NAMALWA (cell line): ENCODE measurements at places on chromosomes 3 and 15.

DNA sequence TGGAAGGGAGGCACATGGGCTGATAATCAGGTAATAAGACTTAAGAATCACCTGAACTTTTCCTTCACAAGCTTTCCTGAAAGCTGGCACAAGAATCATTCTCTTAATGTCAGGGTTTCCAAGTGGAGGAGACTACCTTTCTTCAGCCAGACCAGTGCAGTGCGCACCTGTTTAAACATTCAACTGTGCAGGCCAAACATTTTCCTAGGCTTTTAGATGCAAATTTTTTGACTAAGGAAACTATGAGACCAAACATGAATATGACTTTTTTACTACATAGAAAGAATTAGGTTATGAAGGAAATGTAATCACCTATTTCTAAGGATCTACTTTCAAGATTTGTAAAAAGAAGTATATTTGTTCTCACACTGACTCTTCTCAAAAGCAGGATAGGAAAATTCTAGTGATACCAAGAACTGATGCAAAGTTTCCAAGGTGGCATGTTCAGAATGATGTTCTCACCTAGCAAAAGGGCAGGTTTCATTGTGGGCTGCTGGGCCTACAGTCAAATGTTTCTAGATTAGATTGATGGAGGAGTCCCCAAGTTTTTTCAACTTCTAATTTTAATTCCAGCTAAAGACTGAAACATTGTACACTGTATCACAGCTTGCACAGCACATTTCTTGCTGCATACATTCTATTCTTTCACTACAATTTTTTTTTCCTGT, 339.1 kb downstream of the TIGIT start:
- no peak for DNase-seq

DNA sequence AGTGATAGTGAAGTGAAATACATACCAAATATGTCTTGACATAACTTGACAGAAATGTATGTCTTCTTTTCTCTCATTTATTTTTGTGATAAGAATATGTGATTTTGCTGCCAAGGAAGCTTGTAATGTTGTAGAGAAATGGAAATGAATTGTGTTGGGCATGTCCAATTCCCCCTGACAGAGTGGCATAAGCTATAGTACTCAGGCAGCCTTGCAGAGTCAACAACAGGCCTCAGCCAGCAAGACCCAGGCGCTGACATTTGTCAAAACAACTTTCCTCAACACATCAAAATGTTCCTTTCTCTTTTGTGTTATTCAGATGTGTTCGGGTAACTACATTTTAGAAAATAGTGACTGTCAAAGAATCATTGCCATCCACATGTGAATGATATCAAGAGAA, 538.1 kb upstream of the ATP11B start:
- DNase-seq: no peak

DNA sequence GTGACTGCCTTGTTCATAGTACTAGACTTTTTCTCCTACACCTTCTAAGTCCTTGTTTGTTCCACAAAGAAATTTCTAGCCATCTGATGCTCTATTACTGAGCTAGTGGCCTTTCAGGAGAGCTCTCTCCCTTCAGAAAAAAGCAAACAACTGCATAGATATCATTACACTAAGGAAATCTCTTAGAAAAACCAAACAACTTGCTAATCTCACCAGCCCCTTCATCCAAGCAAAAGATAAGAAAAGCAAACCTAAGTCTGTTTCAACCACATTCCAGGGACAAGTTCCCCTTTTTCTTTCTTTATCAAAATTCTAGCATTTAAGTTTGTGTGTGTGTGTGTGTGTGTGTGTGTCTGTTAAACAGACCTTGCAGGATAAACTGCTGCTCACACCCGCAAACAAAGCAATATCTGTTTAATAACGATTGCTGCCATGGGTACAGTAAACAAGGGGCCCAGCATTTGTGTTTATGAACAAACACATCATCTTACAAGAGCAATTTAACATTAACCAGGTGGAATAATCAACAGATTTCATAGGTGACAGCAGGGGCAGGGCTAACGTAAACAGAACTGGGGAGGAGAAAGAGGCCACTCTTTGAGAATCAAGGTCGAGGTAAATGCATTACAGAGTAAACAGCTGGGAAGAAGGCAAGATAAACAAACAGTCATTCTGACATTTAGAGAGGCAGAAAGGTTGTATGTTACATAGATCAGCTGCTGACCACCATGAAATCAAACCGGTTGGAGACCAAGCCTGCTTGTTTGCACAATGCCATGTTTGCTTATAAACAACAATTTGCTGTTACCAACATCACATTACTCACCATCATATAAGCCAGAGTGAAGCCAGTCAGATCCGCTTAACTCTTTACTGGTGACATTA, 375.1 kb downstream of the FOXP1 start:
- no peak for DNase-seq

GRCh38 chr3:21356402-21356801, 394.6 kb downstream of the ZNF385D start:
- no peak for DNase-seq

DNA sequence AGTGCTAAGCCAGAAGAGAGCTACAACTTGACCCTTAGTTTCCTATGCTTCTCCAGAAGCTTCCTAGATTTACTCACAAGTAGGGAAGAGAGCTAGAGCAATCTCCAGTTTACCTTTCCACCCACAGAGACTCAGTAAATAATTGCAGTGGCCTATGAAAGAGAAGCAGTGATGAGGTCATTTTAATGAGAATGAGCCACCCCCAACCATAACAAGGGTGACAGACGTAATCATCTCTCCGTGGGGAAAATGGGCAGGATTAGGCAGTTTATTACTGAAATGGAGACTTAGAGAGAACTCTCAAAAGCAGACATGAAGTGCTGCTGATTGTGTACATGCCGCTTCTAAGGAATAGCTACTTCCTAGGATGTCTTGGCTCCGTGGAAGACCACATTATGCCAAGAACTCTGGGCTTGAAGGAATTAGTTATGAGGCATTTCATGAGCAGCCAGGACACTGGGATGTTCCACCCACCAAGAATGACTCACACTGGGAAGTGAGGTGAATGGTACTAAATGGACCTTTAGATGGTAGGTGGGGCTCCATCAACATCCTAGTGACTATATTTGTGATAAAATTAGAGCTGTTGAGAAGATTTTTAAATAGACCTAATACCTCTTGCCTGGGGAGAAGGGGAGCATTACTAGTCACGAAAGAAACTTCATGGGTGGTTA, 160.9 kb downstream of the EDEM1 start:
- no peak for DNase-seq

- no peak for DNase-seq
Observed at GRCh38 chr15:25797936-25798901, 64.9 kb downstream of the ATP10A start.

- DNase-seq: no peak
Observed at GRCh38 chr3:159733194-159733860, 255.3 kb upstream of the IL12A start.

DNA sequence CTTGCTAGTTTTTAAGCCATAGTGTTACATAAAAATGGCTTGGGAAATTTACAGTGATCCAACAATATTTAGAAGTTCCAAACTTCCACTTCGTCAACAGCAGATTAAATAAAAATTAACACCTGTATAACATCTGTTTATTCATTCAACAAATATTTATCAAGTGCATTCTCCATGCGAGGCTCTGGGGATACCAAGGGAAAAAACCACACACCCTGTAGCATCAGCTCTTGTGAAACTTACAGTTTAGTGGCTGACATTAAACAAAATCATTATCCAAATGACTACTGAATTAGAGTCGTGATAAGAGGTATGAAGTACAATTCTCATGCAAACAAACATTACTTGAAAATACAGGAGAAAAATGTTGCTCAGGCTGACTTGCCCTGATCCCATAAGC, 122.9 kb downstream of the DLG1 start:
- DNase-seq: peak; percentile 62
